ENCODE measurements at places on chromosomes 1 and 21.

- no peak for DNase-seq
These were observed 38.9 kb downstream of the KCTD3 start for GRCh38 chr1:215606036-215606435.

DNA sequence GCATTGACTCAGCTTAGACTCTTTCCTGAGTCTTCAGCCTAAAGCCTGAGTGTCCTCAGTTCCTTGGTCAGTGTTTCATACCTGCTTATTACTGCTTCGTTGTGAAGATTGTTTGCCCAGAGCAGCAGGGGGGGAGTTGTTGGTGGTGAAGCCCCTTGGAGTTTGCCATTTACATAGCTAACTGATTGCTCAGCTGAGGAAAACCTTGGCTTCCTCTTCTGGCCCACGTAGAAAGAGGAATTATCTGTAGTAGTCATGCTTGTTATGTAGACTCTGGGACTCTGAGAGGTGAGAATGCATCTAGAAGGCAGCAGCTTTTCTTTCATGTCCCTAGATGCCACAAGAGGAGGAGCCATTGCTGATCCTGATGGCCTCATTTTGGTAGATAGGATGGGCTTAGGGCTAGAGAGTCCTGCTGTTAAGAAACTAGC is 125.9 kb downstream of the MAST2 start:
- no peak for DNase-seq

- DNase-seq: no peak
These were observed 572 bp upstream of the SRSF10 start for GRCh38 chr1:23980728-23981070.

- peak; percentile 32 for DNase-seq
These were observed 56.1 kb downstream of the TOR1AIP2 start for GRCh38 chr1:179821524-179821923.

DNA sequence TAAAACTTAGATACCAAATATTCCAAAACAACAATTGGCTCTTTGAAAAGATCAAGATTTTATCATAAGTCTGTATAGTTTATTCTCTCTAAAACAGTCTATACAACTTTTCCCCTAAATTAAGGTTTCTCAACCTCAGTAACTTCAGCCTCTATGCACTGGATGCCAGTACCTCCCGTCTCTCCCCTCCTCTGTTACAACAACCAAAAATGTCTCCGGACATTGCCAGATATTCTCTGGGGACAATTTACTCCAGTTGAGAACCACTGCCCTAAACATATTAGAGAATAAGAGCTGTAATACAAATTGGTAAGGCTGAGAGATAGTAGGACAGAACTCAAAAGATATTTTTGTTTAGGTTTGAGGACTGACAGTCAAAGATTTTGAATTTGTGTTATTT is 71.6 kb downstream of the TMEM200B start:
- DNase-seq: no peak

GRCh38 chr1:216700779-216701178 is 22.4 kb downstream of the ESRRG start:
- DNase-seq: no peak

All from tibial artery (tissue), 4 donors.